Stimulated activated CD4-positive, alpha-beta T cell treated with anti-CD3 and anti-CD28 coated beads, Interleukin-1b, Interleukin-23, amount 100 ng/mL, for 48 hours (primary cell): ENCODE measurements at places on chromosomes 16 and 17.

GRCh38 chr17:67265436-67266019 is 20.5 kb upstream of the HELZ start:
- DNase-seq, result no peak

- DNase-seq, result no peak
These were observed 127.7 kb downstream of the NTN1 start for GRCh38 chr17:9148905-9149525.

GRCh38 chr16:1877089-1877488 is 5.1 kb upstream of the MEIOB start:
- DNase-seq, result no peak

- DNase-seq, result no peak
These were observed 90.5 kb upstream of the ZNF750 start for GRCh38 chr17:82930043-82930923.

DNA sequence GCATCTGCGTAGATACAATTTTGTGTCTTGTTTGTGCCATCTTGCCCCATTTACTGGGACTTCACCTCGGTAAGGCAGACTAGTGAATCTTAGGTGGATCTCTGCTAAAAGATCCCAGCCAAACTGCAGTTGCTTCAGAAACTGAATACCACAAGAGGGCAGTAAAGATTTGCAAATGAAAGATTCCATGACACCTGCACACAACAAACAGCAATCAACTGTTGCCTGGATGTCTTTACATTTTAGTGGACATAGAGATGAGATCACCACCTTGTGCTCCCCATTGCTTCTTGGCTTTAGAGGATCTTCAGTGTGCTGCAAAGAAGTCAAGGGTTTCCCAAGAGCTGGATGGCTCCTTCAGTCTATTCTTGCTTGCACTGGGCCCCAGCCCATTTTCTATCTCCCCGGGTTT is 119.2 kb upstream of the CACNG5 start:
- DNase-seq, result no peak
